Brain microvascular endothelial cell (primary cell): ENCODE measurements at places on chromosomes 6 and 20.
A peak's percentile ranks its signal among the peaks of the same experiment; 100 is the strongest.

DNA sequence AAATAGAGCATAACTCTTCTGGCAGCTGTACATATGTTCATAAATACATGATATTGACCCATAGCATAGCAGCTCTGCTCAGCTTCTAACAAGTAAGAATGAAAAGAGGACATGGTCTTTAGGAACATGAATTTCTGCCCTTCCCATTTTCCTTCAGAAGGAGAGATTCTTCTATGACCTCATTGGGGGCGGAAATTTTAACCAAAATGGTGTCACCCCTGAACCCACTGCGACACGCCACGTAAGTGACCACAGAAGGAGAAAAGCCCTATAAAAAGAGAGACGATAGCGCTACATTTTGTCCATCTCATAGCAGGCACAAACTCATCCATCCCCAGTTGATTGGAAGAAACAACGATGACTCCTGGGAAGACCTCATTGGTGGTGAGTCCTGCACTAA is at the start of gene IL17A:
Gene IL17A, plus strand, starts transcription at position 301 of the 400 bp plus-strand sequence. Its CDS starts 57 bp downstream, at position 358.
- DNase-seq = no peak

GRCh38 chr6:128725271-128726233 is 157.4 kb upstream of the LAMA2 start:
- peak; percentile 34 for DNase-seq

- peak; percentile 23 for DNase-seq
Observed at GRCh38 chr20:34941226-34941625, 14.4 kb downstream of the GSS start.

DNA sequence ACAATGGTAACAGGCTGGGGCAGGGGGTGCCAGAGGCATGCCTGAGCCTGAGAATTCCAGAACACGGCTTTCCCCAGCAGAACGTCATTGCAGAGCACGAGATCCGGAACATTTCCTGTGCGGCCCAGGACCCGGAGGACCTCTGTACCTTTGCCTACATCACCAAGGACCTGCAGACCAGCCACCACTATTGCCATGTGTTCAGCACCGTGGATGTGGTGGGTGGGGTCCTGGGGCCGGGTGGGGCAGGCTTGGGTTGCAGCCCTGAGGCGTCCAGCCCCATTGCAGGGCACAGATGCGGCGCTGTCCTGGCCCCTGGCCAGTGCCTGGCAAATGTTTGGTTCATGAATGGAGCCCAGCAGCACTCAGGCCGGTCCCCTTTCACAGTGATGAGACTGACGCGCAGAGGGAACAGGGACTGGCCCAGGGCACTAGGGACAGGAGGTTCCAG is 57.1 kb downstream of the TCP11 start:
- no peak for DNase-seq

GRCh38 chr6:52189974-52190373 is 3.8 kb downstream of the IL17A start:
- DNase-seq = no peak

GRCh38 chr20:41175201-41175651 is 37.9 kb downstream of the PLCG1 start:
- DNase-seq = no peak

GRCh38 chr6:6588064-6588923 is at the start of gene LY86:
Gene LY86 (plus strand): TSS chr6:6588720. CDS start chr6:6588735, 15 bp downstream.
- no peak for DNase-seq

DNA sequence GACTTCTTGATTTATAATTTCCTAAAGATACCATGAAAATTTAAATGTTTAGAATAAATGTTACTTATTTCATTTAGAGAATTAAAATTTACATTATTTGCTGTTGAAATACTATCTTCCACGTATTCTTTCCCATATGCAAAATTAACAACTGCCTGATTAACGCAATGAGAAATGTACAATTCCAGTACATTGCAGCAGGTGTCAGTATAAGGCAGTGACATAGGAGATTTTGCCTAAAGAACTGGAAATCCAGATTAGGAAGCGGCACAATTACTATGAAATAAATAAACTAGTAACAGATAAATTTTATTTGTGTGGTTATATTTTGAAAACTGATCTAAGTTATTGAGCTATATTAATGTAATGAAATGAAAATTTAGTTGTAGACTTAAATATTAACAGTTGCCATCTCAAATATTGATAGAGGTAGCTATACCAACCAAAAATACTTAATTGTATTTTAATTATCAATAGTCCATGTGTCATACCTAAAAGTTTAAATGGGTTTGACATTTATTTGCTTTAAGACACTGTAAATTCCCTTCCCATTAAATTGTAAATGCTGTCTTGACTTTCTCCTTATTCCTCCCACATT is 300.2 kb downstream of the UTRN start:
- peak; percentile 24 for DNase-seq

DNA sequence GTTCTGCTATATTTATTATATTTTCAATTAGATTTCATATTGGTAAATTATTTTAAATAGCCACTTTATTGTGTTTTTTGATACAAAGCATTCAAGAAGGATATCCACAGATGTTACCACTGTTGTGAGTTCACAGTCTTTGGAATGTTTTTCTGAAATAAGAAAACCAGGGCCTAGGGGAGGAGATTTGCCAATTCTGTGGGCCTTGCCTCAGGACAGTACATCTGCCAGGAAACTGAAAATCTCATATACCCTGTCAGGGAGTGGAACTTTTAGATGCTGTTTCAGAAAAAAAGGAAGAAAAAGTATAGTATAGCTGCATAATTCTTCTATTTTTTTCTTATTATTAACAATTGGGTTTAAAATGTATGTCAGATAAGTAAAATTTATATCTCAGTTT is 995.9 kb upstream of the ADGRB3 start:
- DNase-seq = peak; percentile 12

DNA sequence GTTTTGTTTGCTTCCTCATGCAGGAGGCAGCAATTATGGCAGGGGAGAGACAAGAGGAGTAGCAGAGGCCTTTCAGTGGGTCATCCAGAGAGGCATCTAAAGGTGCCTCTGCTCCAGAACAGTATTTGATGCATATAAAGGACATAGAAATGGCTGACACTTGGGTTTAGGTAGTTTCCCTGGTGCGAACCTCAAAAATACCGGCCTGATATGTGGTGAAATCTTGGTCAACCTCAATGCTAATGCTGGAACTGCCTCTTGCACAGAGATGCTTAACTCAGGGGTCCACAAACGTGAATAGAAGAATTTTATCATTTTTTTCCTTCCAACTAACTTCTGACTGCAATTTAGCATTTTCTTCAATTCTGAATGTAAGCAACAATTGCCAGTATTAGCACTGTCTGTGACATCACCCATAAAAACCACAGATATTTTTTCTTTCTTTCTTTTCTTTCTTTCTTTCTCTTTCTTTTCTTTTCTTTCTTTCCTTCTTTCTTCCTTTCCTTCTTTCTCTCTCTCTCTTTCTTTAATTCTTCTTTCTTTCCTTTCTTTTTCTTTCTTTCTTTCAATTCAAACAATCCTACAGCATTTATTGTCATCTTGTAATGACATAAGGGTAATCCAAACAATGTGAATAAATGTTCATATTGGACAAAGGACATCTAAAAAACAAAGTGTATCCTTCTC is 180.0 kb upstream of the UST start:
- DNase-seq = no peak

- DNase-seq = no peak
Observed at GRCh38 chr20:49353348-49353747, 75.5 kb upstream of the ZNFX1 start.

- no peak for DNase-seq
Observed at GRCh38 chr6:144928847-144929246, 643.7 kb downstream of the UTRN start.

DNA sequence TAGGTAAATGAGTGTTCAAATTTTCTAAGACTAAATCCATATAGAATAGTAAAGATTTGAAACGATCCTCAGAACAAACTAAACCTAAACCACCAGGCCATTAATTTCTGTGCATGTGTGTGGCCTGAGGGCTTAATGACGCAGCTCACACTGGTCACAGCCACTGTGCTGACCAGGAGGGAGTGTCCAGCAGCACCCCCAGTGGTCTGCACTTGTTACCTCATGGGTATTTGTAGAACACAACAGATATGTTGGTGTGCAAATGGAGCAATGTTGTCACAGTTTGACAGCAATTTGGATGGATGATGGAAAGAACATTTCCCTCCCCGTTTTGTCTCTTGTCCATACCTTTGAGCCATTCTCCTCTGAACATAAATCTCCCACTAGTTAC is 122.4 kb upstream of the EXOC2 start:
- DNase-seq = no peak

DNA sequence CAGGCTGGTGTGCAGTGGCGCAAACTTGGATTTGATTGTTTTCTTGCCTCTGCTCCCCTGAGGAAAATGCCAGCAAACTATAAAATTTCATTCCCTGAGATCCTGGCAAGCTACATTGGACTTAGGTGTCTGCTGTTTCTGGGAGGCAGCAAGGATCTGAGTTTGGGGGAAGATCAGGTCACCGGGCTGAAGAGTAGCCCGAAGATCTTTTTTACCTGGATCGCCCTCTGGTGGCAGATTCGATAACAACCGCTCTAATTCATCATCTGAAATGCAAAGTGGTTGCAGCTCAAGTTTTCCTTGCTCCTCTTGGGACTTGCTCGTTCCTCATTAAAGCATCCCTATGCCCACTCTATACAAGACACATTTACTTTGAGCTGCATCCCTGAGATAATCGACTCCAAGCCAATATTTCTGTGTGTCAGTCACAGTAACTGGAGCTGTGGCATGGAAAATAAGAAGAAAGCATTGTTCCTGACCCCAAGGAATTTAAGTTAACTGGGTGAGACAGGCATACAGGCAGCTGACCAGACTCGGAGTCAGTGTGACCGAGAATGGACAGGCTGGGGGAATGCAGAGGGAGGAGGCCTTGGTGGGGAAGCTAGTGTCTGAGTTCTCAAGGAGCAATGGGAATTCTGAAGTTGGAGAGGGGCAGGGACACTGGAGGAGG is 131.8 kb upstream of the PROKR2 start:
- DNase-seq = peak; percentile 52

- no peak for DNase-seq
Observed at GRCh38 chr6:101276066-101276465, 117.4 kb upstream of the GRIK2 start.
